NCI-H1417 (cell line): ENCODE measurements at places on chromosomes 2 and 18.
A peak's percentile ranks its signal among the peaks of the same experiment; 100 is the strongest.

- DNase-seq, result no peak
Observed at GRCh38 chr2:47301731-47302130, 101.2 kb upstream of the MSH2 start.

GRCh38 chr2:165624470-165624800 is 154.9 kb downstream of the CSRNP3 start:
- DNase-seq, result no peak

DNA sequence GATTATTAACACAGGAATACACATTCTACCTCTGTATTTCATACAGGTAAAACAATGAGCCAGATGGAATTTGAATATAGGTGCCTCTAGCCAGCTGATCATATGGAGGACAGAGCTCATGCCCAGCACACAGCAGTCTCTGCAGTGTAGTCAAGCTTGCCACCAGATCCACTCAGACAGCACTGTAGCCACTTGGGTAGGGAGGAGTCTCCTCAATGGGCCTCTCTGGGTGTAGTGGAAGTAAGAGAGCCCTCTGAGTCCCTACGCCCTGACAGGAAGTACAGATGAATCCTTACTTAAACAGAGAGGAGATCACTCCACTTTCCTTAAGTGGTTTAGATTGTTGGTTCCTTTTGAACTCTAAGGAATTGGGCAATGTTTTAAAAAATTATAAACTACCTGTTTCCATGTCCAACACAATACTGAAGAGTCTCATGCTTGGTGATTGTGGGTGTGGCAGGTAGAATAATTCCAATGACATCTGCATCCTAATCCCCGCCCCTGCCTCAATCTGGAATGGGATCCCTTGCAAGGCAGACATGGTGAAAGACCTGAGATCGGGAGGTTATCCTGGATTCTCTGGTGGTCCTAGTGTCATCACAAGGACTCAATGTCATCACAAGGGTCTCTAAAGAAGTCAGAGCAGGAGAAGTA is 23.0 kb upstream of the TMEM200C start:
- DNase-seq, result peak; percentile 52

DNA sequence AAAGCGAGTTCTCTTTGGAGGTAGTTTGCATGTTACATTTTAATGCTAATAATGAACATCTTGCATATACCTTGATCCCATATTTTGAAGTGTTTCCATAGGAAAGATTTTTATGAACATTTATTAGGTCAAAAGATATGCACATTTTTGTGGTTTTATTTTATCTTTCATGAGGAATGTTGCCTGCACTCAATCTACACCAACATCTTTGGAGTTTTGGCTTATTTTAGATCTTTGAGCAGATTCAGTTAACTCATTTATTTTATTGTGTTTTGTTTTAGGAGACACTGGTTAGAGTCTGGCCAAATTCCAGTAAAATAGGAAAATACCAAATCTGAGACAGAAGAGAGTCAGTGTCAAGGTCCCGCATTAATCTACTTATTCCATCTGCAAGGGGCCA is 540.9 kb downstream of the RNF144A start:
- no peak for DNase-seq

DNA sequence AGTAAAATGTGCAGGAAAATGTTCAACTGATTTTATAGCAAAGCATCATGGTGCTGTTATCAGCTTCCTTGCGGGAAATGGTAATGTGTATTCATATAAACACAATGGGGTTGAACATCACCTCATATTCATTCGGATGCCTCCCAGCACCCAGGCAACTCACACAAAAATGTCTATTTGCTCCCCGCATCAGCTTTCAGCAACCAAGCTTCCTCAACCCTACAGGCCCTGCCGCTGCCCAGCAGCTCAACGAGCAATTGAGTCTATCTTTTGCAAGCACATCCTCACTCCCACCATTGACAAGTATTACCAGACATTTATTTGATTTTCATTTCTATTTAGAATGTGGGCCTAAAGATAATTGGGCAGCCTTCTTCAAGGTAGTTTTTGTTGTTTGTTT is 2161.4 kb upstream of the PIK3C3 start:
- DNase-seq, result no peak

- DNase-seq, result no peak
Observed at GRCh38 chr18:63987743-63988142, 17.9 kb downstream of the SERPINB8 start.

DNA sequence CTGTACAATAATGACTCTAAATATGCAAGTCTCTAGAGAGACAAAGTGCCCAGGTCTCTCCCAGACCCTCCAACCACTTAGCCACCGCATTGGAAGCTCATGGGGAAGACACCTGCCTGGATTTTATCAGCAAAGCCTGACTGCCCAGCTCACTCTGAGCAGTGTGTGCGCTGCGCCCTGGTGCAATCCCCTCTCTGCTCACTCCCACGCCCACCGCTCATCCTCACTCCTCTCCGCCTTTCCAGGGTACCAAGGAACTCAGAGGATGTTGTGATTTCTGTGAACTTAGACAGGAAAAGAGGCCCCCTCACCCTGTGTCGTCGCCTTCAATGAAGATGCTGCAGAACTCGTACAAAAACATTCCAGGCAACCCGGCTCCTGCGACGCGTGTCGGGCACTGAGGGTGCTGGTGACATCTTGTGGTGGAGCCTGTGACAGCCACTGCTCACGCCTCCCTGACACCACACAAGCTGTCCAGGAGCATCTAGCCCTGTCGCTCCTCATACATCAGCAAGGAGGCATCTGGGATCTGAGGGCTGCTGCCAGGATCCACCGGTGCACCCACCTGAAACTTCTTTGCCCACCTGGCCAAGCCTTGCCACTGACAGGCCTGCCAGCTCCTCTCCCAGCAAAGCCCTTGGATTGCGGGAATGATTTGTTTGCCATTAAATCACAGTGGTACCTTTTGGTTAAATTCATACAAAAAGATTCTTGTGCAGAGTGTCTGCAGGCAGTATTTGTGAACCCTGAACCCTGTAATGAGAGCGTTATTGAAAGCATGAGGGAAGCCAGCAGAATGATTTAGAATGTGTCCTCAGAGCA is 220.4 kb downstream of the ZNF516 start:
- peak; percentile 63 for DNase-seq

DNA sequence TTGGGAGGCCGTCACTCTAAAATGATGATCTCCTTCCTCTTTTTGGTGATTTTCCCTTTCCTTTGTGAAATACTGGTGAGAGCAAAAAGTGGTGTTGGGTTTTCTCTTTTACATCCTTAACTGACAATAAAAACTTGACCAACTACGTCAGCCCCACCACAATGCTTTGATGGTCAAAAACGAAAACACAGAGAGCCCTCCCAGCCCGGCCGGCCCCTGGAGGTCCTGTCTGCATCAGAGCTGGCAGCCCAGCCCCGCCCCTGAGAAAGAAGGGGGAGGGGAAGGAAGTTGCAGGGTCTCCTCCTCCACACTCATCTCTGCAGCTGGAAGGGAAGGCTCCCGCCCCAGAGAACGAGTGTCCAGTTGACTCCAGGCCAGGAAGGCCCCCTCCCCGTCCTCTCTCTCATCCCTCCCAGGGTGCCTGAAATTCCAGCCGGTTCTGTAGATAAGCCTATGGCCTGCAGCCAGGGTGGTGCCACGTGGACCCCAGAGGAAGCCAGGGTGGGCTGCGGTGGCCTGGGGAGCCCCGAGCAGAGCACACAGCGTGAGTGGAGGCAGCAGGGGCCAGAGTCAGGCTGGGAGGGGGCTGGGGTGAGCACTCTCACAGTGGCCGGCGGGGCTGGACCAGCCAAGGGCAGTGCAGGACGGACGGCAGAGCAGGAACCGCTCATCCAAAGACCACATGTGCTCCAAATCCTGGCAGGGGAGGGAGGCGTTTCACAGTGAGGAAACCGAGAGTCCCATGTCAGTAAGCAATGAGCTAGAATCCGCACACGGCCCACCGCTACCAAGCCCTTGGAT is 19.8 kb downstream of the BIN1 start:
- no peak for DNase-seq

- no peak for DNase-seq
Observed at GRCh38 chr2:174544802-174545201, 52.8 kb downstream of the WIPF1 start.

GRCh38 chr18:61544178-61544577 is 210.9 kb downstream of the CDH20 start:
- no peak for DNase-seq
